GM23338 (cell line): ENCODE measurements at places on chromosomes 11 and 22. TPM values are rescaled to one million over a fixed set of nuclear protein-coding genes. Genes with fewer than 3 reads are reported as not detected.

The TSPAN32 gene
- not detected in 2 replicates for total RNA-seq

The MTFP1 gene
- 54.6 and 68.6 TPM in 2 replicates for total RNA-seq

The MIOX gene
- total RNA-seq: 0.16 TPM in 1 of 2 replicates, not detected in the other

The PKNOX2 gene
- total RNA-seq: 0.43 and 0.83 TPM in 2 replicates

The RAB36 gene
- total RNA-seq: 0.58 and 1.2 TPM in 2 replicates

The VWCE gene
- 13.1 and 16.9 TPM in 2 replicates for total RNA-seq

The E2F8 gene
- total RNA-seq: 6.3 and 10.6 TPM in 2 replicates

The APOA4 gene
- total RNA-seq: not detected in 2 replicates

The TTC28 gene
- total RNA-seq: 10.7 and 16.1 TPM in 2 replicates

The UBASH3B gene
- total RNA-seq: 12.0 and 17.2 TPM in 2 replicates

The SPDYC gene
- total RNA-seq: not detected in 2 replicates

The CDCA5 gene
- total RNA-seq: 63.3 and 70.9 TPM in 2 replicates

The GLB1L3 gene
- 33.1 and 35.9 TPM in 2 replicates for total RNA-seq

The PIWIL4 gene
- total RNA-seq: 0.23 and 0.66 TPM in 2 replicates

The BATF2 gene
- total RNA-seq: 0.58 and 1.6 TPM in 2 replicates

The ACR gene
- 2.2 TPM in 1 of 2 replicates, not detected in the other for total RNA-seq

The MMP10 gene
- total RNA-seq: 0.10 and 0.31 TPM in 2 replicates

The C22orf23 gene
- 0.38 TPM in 1 of 2 replicates, not detected in the other for total RNA-seq

The USP47 gene
- total RNA-seq: 32.1 and 36.7 TPM in 2 replicates

The EFEMP2 gene
- 4.5 and 9.4 TPM in 2 replicates for total RNA-seq

The PATE4 gene
- not detected in 2 replicates for total RNA-seq

The PIK3IP1 gene
- total RNA-seq: 1.6 and 2.2 TPM in 2 replicates

The FXYD6 gene
- total RNA-seq: 25.6 and 30.7 TPM in 2 replicates

The CALCA gene
- total RNA-seq: 1.9 and 2.6 TPM in 2 replicates

The SCGB1A1 gene
- not detected in 2 replicates for total RNA-seq

The KCNJ1 gene
- not detected in 2 replicates for total RNA-seq

The CCDC73 gene
- total RNA-seq: 0.08 TPM in 1 of 2 replicates, not detected in the other

The MMP11 gene
- total RNA-seq: 12.1 and 17.4 TPM in 2 replicates

The CDC45 gene
- 23.8 and 29.0 TPM in 2 replicates for total RNA-seq

The KRTAP5-10 gene
- not detected in 2 replicates for total RNA-seq

The MFNG gene
- 1.9 and 3.8 TPM in 2 replicates for total RNA-seq

The FOSL1 gene
- total RNA-seq: 10.1 and 14.6 TPM in 2 replicates

The ST14 gene
- 32.7 and 36.3 TPM in 2 replicates for total RNA-seq

The HSPB2 gene
- total RNA-seq: 1.0 and 3.5 TPM in 2 replicates

The OR51I1 gene
- total RNA-seq: 1.1 TPM in 1 of 2 replicates, not detected in the other

The HTR3B gene
- total RNA-seq: not detected in 2 replicates

The LGR4 gene
- total RNA-seq: 91.7 and 99.6 TPM in 2 replicates

The NOX4 gene
- 2.6 and 11.5 TPM in 2 replicates for total RNA-seq

The ENTHD1 gene
- total RNA-seq: not detected in 2 replicates

The GRM5 gene
- total RNA-seq: 0.23 and 0.45 TPM in 2 replicates

The PLAAT5 gene
- 10.4 and 11.6 TPM in 2 replicates for total RNA-seq

The SHANK2 gene
- 73.1 and 81.4 TPM in 2 replicates for total RNA-seq

The CABP4 gene
- 0.28 TPM in 1 of 2 replicates, not detected in the other for total RNA-seq

The CDC42EP2 gene
- total RNA-seq: 17.7 and 19.0 TPM in 2 replicates

The LYVE1 gene
- total RNA-seq: 0.94 TPM in 1 of 2 replicates, not detected in the other

The CRYBA4 gene
- total RNA-seq: 1.7 TPM in 1 of 2 replicates, not detected in the other

The IRAG1 gene
- 2.5 and 2.7 TPM in 2 replicates for total RNA-seq

The LMO2 gene
- 3.1 and 3.9 TPM in 2 replicates for total RNA-seq

The TNNT3 gene
- total RNA-seq: not detected in 2 replicates

The LSP1 gene
- total RNA-seq: not detected in 2 replicates

The CRYBB2 gene
- 1.0 TPM in 1 of 2 replicates, not detected in the other for total RNA-seq
